Memory B cell (primary cell): ENCODE measurements at places on chromosomes 11 and 22.

DNA sequence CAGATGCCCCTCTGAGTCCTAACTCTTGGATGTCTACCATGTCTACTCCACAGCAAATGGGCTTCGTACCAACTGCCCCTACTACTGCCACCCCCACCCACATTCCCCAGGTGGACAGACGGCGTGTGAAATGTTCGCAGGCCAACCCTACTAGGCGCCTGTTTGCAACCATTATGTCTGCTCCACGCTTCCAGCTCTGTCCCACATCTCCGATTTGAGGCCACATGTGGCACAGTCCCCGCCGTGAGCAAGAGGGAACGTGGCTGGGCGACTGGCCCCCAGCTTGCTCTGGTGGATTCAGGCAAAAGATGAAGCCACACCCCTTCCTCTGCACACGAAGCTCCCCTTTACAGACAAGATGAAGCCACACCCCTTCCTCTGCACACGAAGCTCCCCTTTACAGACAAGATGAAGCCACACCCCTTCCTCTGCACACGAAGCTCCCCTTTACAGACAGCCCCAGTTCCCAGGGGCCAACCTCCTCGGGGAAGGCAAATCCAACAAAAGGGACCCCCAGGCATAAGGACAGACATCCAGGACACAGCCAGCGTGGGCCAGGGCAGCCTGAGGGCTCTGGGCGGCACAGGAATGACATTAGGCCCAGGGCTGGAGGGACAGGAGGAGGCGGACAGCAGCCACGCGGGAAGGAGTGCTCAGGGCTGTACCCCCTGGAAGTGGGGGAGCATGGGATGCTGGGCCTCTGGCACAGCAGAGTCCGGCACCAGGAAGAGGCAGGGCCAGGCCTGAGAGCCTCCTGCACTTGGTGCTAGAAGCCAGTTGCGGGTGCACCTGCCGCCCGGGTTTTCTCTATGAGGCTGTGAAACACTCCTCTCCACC, 106.2 kb downstream of the SHANK2 start:
- no peak for DNase-seq

- DNase-seq = no peak
These were observed 38.7 kb downstream of the CYTH4 start for GRCh38 chr22:37320726-37321677.

DNA sequence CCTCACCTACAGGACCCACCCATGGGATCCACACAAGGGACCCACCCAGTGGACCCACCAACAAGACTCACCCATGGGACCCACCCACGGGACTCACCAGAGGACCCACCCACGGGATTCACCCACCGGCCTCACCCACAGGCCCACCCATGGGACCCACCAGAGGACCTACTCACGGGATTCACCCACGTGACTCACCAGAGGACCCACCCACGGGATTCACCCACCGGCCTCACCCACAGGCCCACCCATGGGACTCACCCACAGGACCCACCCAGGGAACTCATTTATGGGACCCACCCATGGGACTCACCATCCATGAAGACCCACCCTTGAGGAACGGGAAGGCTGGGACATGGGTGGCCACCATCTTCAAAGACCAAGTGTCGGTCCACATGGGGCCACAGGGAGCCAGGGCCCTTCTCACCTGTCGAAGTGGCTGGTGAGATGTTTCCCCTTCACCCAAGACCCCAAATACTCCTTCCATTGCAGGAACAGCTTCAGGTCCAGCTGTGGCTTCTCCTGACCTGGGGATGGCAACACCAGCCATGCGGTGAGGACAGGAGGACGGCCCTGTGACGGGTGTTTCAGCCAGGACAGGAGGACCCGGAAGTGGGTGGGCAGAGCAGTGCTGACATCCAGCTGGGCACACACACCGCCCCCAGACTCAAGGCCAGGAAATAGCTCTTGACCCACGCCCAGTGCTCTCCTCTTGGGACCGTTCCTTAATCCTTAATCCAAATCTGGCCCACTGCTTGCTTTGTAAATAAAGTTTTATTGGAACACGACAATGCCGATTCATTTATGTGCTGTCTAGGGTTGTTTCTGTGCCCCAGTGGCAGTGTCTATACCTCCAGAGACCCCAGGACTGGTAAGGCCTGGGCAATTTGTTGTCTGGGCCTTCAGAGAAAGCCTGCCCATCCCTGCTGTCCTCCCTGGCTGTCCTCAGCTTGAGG, 1005.1 kb downstream of the BRD1 start:
- no peak for DNase-seq

- DNase-seq = no peak
These were observed 594 bp downstream of the MPST start for GRCh38 chr22:37020192-37020479.

GRCh38 chr11:24078018-24078417, 418.8 kb upstream of the LUZP2 start:
- DNase-seq = no peak

GRCh38 chr11:127383026-127383425, 382.5 kb upstream of the KIRREL3 start:
- DNase-seq = no peak

- DNase-seq = no peak
These were observed 54.0 kb upstream of the GCAT start for GRCh38 chr22:37753746-37754145.

GRCh38 chr11:13679768-13680167, 11.3 kb downstream of the FAR1 start:
- no peak for DNase-seq

GRCh38 chr11:57402188-57403002, 11.9 kb upstream of the PRG2 start:
- DNase-seq = no peak

GRCh38 chr11:833114-833791, 501 bp downstream of the CD151 start:
- DNase-seq = no peak

DNA sequence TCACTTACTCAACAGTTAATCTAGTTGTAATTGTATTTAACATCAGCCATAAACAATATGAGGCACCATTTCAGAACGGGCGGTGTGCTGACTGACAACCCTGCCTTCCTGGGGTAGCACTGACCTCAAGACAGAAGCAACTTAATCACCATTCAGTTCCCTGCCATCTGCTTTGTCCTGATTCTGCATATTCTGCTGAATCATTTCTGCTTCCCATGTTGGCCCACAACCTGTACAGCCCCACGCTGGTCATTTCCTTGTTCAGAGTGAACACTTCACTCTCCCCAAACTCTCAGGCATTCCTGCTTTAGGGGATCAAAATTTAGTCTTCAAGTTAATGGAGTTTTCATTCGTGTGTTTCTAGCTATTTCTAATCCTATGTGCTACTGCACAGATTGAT, 132.3 kb upstream of the ZBED5 start:
- DNase-seq = no peak

DNA sequence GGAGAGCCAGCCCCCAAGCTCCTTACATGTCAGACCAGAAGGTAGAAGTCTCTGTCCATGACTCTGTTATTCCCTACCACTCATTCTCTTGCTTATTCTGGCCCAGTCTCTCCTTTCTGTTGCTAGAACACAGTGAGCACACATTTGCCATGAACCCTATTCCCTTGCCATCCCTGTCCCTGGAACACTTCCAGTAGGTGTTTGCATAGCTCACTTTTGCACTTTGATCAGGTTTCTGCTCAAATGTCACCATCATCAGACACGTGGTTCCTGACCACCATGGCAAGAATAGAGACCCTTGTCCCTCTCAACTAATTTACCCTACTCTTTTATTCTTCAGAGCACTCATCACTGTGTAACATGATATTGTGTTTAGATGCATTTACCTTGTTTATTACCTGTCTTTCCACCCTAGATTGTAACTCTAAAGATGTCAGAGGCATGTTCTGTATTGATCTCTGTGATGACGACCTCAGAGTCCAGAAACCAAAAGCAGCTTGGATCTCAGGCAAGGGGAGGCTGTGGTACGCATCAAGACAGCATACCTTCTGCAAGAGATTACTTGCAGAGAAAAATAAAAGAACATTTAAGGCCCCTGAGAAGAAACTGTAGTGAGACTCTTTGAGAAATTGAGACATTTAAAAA, 606.4 kb downstream of the OPCML start:
- DNase-seq = no peak

- no peak for DNase-seq
These were observed 260.5 kb downstream of the CASP12 start for GRCh38 chr11:104637662-104638170.

DNA sequence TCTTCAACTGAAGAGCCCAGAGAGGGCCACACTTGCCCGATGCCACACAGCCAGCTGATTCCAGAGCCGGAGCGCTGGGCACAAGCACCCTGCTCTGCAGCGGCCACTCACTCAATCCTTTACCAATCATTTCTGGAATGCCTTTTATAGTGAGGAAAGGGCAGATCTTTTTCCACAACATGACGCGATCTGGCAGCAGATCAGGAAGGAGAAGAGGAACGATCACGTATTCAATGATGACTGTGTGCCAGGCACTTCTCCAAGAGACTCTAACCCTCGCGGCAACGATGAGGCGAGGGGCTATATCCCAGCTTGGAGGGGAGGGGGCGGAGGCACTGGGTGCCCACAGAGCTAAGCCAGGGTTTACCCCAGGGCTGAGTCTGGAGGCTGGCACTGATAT, 56.3 kb upstream of the TCF20 start:
- no peak for DNase-seq

- no peak for DNase-seq
These were observed 22.9 kb upstream of the CARS1 start for GRCh38 chr11:3080104-3080503.

- no peak for DNase-seq
These were observed 98.7 kb downstream of the ABTB2 start for GRCh38 chr11:34259087-34259486.

GRCh38 chr11:119571311-119571710, 148.3 kb upstream of the THY1 start:
- no peak for DNase-seq

- DNase-seq = no peak
These were observed 612.3 kb downstream of the INSC start for GRCh38 chr11:15726893-15727519.

DNA sequence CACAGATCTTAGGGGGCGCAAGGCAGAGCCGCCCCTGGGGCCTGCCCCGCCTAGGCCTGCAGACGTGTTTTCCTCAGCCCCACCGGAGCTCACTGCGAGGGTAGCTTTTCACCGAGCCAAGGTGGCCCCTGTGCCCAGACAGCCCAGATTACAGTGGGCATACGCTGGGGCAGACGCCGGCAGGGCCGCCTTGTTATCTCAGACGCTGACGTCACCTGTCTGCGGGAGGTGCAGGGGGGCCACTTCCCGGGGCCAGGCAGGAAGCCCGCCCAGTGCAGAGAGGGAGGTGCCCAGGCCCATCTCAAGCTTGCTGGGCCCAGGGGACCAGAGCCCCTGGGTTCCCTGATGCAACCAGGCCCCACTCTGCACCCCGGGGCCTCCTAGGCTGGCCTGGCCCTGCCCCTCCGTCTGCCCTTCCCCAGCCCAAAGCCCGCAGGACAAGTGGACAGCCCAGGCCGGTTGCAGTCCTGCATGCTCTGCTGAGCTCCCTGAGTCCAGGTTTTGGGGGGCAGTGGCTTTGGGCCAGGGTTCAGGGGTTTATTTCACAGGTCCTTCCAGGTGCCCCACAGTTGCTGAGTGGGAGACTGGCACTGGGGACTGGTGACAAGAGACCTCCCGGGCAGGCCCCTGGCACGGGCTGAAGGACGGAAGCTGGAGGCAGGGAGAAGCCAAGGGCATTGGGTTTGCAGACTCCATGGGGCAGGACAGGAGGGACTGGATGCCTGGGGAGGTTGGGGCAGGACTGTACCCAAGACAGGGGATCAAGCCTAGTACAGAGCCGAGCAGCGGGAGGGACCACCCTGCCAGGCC, 38.6 kb downstream of the IGF2 start:
- DNase-seq = no peak

- no peak for DNase-seq
These were observed 18.8 kb upstream of the ST3GAL4 start for GRCh38 chr11:126336671-126337101.
